ENCODE measurements at places on chromosomes 5 and 9.
A peak's percentile ranks its signal among the peaks of the same experiment; 100 is the strongest.

DNA sequence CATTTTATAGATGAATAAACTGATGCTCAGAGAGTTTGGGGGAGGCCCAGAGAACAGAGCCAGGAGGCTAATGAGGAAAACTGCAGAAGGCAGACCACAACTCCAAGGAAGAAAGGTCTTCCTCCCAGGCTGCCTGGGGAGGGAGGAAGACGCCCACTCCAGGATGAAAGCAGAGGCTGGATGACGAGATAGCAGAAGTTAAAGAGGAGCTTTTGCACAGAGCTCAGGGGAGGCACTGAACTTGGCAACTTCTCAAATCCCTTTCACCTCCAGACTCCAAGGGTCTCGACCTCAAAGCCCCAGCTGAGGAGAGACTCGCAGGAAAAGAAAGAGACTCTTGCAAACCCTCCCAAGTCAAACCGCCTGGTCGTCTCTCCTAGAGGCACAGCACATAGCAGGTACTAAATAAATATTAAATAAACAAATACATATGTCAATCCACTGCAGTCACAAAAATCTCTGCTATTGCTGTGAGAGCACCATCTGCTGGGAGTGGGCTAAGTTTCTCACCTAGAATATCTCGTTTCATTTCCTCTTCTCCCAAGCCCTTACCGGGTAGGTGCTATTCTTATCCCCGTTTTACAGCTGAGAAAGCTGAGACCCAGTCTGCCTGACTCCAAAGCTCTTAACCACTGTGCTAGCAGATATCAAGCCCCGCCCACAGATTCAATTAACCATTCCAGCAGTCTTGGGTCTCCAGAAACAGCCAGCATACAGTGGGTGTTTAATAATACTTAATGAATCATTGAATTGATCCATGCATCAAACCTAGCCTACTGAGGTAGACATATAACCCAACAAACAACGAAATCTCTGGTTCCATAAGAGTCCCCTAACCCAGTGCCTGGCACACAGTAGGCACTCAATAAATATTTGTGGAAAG is 97.8 kb upstream of the HAND1 start:
- DNase-seq, result no peak

GRCh38 chr5:131637694-131638093 is 2.7 kb upstream of the RAPGEF6 start:
- no peak for DNase-seq

- DNase-seq, result no peak
Measured at GRCh38 chr5:17218353-17219005, 1.0 kb downstream of the BASP1 start.

- DNase-seq, result no peak
Measured at GRCh38 chr9:71778085-71778484, 9.8 kb upstream of the CEMIP2 start.

DNA sequence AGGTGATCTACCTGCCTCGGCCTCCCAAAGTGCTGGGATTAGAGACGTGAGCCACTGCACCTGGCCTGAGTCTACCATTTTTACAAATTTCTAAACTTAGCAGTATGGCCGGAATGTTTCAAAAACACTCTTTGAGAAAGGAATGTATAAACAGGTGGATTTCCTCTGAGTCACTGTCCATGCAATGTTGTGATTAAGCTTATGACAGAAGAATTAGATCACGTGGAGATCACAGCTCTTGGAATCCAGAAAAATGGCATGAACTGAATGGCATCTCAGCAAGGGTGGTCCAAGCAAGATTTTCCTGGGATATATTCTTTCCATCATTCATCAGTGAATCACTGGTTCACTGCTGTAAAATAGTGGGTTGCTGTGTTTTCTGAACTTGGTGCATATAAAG is 865.0 kb downstream of the PTPRD start:
- no peak for DNase-seq

DNA sequence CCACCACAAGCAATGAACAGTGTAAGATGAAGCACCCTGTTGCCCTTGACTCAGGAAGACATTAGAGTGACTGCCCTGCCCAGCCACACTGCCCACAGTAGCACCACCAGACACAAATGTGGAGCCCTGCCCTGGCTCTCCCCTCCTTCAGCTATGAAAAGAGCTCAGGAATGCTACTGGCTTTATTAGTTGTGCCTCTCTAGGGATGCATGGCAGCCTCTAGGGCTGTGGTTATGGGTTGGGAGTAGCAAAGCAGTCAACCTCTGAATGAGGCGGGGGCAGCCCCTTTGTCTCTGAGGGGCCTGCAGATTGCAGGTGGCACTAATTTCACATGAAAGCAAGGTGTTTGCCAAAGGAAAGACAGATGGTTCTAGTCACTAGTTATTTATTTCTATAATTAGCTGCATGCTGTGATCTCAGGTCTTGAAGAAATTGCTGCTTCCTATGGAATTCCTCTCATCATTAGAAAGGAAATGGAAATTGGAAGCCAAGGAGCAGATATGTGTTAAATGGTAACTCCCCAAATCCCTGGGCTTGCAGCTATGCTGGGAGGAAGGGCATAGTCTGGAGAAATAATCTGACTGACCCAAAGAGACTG is 259.4 kb downstream of the TLR4 start:
- DNase-seq, result no peak

GRCh38 chr9:135290086-135290485 is 189.5 kb upstream of the PPP1R26 start:
- no peak for DNase-seq

- DNase-seq, result no peak
Measured at GRCh38 chr9:9631284-9631683, 981.5 kb downstream of the PTPRD start.

GRCh38 chr5:171593401-171593800 is 174.0 kb downstream of the FGF18 start:
- DNase-seq, result no peak

- DNase-seq, result no peak
Measured at GRCh38 chr9:12684974-12685373, 8.2 kb upstream of the TYRP1 start.

- no peak for DNase-seq
Measured at GRCh38 chr9:112015149-112015548, 118.5 kb downstream of the UGCG start.

- peak; percentile 31 for DNase-seq
Measured at GRCh38 chr5:87243161-87243844, 24.4 kb upstream of the RASA1 start.

- no peak for DNase-seq
Measured at GRCh38 chr5:124628721-124629596, 117.5 kb downstream of the ZNF608 start.

DNA sequence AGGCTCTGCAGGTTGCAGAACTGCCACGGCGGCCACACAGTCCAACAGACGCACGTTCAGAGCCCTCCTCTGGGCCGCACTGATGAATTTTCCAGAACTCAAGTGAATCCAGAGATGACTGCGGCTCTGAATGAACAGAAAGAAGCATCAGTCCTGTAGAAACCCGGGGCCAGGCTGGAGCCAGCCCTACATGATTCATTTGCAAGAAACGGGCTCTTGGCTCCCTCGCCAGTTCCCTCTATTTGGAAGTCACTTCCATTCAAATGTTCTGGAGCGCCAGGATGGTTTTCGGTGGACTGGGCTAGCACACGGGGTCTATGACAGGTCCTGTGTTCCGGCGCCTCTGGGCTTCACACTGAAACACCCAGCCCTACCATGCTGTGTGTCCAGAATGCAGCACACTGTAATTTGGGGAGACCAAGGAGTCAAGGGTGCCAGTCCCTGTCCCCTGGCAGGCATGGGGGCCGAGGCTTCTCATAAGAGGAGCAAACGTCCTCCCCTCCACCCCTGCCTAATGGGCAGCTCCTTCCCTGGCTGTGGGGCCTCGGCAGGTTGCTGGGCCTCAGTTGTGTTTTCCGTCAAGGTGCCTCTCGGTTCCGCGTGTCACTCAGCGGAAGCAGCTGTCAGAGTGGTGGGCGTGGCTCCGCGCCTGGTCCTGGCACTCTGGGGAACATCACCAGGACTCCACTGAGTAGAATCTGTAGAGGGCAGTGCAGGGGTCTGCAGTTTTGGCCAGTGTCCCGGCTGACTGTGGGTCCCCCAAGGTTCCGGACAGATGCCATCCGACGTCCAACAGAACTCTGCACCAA is 18.1 kb upstream of the COL5A1 start:
- DNase-seq, result no peak

DNA sequence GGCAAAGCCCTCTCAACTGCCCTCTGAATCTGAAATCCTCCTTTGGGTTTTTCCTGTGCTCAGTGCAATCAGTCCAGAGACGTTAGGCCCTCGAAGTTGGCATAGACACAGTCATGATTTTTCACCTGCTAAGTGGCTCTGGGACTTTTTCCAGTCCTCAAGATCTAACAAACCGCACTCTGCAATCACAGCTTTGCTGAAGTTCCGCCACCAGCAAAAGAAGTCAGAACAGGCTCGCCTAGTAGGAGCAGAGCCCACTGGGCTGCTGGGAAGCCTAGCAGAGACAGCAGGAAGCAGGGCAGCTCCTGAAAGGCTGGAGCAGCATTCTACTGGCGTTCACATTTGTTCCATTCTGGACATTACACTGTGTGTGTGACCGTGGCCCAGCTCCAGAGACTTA is 222.8 kb upstream of the KIF2A start:
- DNase-seq, result no peak

DNA sequence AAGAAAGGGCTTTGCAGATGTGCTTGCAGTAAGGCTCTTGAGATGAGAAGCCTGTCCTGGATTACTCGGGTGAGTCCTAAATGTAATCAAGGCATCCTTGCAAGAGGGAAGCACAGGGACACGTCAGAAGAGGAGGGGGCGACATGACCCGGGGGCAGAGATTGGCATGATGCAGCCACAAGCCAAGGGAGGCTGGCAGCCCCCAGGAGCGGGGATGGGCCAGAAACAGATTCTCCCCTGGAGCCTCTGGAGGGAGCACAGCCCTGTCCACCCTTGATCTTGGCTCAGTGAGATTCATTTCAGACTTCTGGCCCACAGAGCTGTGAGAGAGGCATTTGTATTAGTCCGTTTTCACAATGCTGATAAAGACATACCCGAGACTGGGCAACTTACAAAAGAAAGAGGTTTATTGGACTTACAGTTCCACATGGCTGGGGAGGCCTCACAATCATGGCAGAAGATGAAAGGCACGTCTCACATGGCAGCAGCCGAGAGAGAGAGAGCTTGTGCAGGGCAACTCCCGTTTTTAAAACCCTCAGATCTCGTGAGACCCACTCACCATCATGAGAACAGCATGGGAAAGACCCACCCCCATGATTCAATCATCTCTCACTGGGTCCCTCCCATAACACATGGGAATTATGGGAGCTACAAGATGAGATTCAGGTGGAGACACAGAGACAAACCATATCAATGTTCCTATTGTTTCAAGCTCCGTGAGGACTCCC is 76.1 kb downstream of the ADAMTS2 start:
- DNase-seq, result no peak

DNA sequence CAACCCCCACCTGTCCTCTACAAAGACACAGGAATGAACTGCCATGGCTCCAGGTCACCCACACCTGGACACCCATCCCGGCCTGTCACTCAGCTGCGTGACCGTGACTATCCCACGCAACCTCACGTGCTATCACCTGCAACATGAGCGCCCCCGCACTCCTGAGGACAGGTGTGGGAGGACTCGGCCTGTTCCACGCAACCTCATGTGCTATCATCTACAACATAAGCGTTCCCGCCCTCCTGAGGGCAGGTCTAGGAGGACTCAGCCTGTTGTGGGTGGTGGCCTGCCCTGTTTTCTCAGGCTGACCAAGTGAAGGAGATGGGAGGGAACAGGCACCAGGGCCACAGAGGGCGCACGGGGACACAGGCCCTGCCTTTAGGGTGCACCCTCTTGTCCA is 4.1 kb downstream of the QSOX2 start:
- no peak for DNase-seq

- peak; percentile 66 for DNase-seq
Measured at GRCh38 chr5:148179234-148179824, 11.0 kb downstream of the SPINK14 start.

DNA sequence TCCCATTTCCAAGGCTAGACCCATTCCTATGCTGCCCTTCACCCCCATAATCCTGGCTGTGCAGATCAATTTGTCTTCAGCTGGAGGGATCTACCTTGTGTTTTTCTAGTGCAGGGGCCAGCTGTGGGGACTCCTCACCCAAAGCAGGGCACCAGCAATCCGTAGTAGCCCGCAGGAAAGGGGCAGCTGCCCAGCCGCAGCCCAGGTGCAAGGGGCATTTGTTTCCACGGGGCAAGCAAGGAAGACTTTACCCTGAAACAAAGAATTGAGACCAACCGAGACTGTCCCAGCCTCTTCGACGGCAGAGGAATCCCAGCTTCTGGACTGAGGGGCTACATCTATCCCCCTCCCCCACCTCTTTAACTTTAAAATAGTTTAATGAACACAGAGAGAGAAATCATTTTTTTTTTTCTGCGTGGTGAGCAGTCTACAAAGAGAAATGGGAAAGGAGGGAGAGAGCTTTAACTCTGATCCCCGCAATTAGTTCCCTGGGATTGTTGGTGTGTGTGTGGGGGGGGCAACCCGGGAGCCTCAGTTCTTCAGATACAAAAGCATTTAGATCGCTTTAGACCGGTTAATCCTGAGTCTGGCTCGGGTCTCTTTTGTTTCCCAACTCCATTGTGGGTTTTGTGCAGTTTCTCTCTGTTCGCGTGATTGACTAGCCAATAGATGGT is 10.6 kb upstream of the LHX2 start:
- no peak for DNase-seq

DNA sequence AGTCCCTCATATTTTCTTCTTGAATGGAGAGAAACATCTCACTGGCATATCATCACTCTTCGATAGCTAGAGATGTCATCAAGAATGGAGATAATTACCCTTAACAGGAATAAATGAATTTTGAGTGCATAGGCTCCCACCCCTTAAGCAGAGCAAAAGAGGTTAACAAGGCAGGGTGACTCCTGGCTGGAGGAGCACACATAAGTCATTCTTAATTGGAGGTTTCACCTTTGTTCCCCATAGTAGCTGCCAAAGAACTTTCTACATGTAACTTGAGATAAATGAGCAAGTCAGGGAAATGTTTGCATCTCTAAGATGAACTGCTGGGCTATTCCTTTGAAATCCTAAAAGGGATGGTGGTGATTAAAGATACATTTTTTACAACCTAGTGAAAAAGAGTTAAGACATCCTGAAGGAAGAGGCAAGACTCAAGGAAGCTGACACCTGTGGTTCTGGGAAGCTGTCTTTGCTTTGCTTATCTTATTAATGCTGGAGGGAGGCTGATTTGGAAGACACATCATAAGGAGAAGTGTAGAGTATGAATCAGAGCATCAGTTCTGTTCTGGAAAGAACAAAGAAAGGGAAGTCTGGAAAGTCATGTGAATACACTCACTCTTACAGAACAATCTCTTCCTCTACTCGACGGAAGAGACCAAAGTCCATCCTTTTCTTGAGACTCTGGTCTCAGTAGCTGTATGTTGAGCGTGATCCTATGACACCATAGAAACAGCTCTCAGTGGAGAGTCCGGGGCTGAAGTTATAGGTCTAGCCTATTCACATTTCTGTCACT is 326.3 kb downstream of the OSTF1 start:
- no peak for DNase-seq

DNA sequence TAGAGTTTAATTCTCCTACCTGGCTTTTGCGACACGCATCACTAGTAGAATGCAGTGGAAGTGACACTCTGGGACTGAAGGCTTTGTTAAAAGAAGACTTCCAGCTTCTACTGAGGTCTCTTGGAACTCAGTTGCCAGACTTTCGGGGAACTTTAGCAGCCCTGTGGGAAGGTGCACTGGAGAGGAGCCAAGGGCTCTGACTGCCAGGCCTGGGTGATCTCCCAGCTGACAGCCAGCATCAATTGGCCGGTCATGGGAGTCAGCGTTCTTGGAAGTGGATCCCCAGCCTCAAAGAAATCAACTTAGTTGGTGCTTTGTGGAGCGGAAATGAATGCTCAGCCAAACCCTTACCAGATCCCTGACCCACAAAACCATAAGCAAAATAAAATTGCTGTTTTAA is 87.1 kb downstream of the OSTF1 start:
- DNase-seq, result no peak

GRCh38 chr5:64507264-64507605 is 1.4 kb downstream of the RGS7BP start:
- no peak for DNase-seq

All from activated CD4-positive, alpha-beta T cell treated with anti-CD3 and anti-CD28 coated beads, Interleukin-2, Interleukin-4, amounts not matched to agents 100 ng/mL and 50 ng/mL, durations not matched to agents 16 hours and 8 hours (primary cell).